ENCODE measurements at places on chromosomes 6 and 20.

- DNase-seq, result no peak
Observed at GRCh38 chr20:14820771-14821170, 483.4 kb upstream of the FLRT3 start.

- no peak for DNase-seq
Observed at GRCh38 chr20:25860531-25861150, 164.0 kb upstream of the ZNF337 start.

GRCh38 chr6:36387440-36388303, at the start of gene ETV7:
Gene ETV7 (minus strand): TSS chr6:36387669. CDS start chr6:36387541, 128 bp downstream.
- no peak for DNase-seq

DNA sequence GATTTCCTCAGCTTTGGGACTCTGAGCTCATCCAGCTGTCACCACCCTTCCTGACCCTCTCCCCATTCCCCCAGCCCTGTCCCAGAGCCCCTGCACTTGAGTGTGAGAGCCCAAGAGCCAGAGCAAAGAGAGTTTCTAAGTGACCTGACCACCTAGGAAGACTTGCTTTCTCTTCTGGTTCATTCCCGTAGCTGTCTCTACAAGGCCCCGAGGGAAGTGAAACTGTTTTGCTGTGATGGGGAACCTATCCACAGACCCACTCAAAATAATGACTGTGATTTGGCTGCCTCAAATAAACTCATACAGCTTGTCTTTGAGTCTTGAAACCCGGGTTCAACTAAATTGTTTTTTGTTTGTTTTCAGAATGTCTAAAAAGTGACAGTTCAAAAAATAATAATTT, 74.6 kb upstream of the XRN2 start:
- DNase-seq, result no peak

DNA sequence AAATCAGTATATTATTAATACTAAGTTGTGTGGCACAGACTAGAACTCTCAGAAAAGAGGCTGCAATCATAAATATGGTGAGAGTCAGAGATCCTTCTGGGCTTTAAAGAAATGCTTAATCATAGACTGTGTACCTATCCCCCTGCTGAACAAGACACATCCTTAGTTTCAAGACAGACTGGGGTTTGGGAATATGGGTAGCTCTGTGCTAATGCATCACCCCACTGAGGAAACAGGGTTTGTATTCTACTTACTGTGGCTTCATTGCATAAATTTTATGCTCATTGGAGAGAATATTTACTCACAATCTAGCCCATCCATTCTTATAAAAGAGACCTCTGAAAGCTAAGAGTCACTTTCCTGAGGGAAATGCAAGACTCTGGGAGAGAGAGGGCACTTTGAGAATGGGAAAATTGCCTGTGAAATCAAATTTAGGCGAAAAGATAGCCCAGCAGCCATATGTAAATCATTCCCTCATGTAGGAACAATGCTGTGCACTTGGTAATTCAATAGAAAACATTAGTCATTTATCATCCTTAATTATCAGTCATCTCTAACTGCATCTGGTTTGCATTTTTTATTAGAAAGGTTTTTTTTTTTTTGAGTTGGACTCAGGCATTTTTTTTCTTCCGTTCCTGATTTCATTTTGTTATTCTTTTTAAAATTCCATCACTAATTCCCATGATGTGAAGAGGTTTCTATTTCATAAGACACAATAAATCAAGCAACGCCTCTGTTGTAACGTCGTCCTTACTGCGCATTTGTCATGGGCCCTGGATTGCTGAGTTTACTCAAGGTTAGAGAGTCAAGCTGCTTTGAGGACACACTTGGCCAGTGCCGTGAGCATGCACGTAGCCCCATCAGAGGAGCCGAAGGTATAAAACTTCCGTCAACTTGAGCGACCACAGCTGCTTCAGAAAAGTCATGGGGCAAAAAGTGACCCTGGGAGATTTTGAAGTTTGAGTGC, 91.8 kb downstream of the TRMT11 start:
- DNase-seq, result no peak

- DNase-seq, result no peak
Observed at GRCh38 chr6:19332806-19333460, 504.2 kb upstream of the ID4 start.

- no peak for DNase-seq
Observed at GRCh38 chr6:148164645-148165044, 178.0 kb upstream of the SASH1 start.

DNA sequence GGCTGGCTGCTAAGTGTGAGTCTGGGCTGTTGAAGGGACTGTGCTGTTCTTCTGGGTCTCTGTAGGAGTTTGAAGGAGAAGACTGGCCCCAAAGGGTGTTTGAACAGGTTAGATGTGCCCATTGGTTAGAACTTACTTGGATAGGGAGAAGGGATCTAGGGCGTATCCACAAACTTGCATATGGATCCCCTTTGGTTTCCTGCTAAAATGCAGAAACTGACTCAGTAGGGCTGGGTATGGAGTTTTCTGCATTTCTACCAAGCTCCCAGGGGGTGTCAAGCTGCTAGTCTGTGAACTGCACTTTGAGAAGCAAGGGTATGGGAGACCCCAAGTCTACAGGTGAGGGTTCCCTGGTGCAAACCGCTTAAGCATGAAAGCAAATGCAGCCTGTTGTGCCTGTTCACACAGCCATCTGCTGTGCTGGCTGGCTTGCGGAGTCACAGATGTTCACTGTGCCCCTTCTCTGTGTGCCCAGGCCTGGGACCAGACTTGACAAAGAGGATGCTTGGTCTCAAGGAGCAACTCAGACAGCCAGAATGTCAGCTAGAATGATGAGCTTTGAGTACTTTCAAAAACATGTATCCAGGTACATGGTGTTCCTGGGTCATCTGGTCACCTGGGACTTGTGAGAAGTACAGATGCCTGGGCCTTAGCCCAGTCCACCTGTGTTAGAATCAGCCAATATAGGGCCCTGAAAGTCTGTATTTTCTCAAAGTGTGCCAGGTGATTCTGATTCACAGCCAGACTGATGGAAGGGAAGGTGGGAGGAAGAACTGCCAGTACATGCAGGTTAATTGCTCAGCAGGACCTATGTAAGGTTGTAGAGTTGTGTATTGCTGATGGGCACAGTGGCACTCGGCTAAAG, 7.4 kb downstream of the PPP1R16B start:
- DNase-seq, result no peak

DNA sequence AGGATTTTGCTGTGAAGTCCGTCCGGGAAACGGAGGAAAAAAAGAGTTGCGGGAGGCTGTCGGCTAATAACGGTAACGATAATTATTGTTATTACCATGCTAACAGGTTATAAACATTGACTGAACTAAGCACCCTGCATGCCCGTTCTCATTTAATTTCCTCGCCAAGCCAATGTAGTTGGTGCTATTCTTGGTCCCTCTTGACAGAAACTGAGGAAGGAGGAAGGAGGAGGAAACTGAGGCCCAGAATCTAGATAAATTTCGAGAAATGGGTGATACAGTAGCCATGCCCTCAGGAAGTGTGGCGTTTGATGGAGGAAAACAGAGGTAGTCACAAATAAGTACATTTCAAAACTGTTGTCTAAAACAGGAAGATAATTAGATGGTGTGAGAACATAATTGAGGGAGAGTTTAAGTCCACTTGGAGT, 474 bp downstream of the TPX2 start:
- no peak for DNase-seq

DNA sequence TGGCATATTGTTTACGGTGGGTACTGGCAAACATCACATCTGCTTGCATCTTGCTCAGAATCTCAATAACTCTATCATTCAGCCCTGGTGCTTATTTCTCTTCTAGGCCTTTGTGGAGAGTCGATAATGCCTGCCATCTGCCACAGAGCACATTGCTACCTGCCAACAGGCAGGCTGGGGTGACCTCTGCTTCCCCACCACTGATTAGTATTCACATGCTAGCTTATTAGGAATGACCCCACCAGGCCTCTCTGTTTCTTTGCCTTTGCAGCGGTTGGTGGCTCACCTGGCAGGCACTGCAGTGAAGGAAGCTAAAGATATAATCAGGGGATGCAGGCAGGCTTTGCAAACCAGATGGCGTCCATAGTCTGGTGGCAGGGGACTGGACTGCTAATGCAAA, 154.5 kb downstream of the MMS22L start:
- DNase-seq, result no peak

DNA sequence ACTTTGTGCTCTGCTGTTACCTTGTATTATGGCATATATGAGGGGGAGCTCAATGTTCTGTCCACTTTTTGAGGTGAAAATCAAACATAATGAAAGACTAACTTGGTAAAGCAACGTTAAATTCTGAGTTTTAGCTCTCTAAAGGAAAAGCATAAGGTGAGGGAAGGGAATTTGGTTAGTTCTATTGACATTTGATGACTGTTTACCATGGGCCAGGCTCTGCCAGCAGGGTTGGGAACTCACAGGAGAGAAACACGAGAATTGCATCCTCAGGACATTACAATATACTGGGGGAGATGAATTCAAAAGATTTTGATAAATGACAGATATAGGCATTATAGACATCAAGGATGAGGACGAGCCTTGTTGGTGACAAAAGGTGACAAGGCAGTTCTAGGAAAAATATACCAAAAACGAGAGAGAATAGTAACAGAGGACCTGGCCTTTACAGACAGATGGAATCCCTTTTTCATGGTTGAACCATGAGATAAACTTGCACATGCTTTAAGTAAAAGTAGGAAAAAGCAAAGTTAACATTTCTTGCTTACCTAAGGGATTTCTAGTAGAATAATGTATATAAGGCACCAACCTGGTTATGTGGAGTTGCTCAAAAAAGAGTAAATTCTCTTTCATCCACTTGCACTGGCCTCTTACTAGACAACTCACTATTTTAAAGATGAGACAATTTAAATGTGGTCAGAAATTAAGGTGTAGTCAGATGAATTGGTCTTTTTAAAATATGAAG, 191.4 kb downstream of the NKAIN2 start:
- DNase-seq, result no peak

GRCh38 chr6:65627015-65627414, 80.0 kb downstream of the EYS start:
- no peak for DNase-seq

- no peak for DNase-seq
Observed at GRCh38 chr6:25911351-25911750, 19.1 kb downstream of the SLC17A2 start.

- DNase-seq, result no peak
Observed at GRCh38 chr6:119196715-119197114, 118.3 kb upstream of the FAM184A start.

DNA sequence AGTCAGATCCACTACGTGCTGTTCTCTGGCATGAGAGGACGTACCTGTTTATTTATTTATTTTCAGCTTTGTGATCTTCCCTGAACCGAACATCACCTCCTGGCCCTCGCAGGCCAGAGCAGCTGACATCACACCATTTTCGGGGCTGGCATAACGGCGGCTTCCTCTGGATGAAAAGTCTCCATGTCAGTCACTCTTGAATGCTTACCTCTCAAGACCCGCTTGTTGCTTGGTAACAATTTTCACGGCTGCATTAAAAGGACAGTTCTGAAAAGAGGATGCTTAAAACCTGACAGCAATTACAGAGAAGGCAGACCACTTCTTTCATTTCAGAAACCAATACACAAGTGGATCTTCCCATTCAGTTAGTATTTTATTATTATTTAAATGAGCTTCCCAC, 159.8 kb upstream of the CDH4 start:
- DNase-seq, result no peak

GRCh38 chr6:85674604-85675003, 31.9 kb upstream of the SYNCRIP start:
- no peak for DNase-seq

DNA sequence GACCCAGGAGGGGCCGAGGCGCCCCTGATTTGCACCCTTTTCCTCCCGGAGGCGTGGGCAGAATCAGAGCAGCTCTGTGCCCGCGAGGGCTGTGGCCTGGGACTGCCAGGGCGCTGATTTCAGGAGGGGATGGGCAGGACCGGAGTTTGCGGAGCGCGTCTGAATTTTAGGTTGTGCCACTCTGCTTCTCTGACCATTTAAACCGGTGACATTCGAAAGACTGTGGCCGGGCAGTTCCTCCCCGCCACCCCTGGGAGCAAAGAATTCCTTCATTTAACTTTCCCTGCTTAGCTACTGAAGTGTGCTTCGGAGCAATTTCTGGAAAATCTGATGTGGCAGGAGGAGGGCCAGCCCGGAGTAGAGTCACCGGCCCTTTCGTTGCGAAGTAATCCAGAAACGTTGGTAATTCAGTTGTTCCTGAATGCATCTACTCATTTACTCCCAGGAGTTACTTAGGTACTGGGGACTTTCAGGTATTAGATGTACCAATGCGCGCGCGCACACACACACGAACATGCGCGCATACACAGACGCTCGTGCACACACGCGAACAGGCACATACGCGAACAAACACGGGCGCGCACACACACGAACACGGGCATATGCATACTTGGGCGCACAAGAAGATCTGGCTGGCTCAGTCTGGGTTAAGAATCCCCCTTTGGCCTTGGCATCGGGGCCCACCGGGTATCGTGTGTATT, 568 bp downstream of the CCDC170 start:
- peak; percentile 88 for DNase-seq

DNA sequence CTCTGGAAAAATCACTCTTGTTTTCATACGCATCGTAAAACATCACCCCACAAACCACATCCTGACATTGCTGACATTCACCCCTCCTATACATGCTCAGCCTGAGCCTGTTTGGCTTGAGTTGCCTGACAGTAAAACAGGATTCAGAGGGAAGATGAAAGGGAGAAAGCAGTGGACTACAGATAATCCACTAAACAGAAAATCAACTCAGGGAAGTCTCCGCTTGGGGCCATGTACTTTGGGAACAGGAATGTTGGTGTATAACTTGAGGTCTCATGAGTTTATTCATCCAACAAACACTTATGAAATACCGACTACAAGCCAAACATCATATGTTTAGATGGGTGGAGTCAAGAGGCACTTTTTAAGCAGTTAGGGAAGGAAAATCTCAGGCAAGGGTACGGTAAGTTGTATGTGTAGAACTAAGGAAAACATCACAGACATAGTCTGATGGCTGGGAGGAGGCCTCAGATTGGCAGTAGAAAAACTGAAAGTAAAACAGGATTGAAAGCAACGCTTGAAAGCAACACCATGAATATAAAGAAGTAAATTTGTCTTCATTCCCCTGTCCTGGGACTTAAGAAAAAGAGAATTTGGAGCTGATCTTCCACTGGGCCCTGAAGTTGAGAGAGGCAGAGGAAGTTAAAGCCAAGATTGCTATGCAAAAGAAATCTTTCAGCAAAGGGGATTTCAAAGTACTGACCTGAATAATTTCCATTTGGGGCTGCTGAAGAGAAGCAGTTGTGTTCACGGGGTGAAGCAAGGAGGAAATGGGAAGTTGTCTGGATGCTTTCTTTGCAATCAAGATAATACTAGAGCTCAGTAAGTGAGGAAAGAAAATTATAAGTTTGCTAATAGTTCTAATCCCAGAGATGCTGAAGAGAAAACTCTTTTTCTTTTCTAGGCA, 28.8 kb downstream of the PDE7B start:
- no peak for DNase-seq

All from posterior cingulate gyrus (tissue), 11 donors.